ENCODE measurements at places on chromosomes 12 and 14. TPM values are rescaled to one million over a fixed set of nuclear protein-coding genes. Genes with fewer than 3 reads are reported as not detected.

DNA sequence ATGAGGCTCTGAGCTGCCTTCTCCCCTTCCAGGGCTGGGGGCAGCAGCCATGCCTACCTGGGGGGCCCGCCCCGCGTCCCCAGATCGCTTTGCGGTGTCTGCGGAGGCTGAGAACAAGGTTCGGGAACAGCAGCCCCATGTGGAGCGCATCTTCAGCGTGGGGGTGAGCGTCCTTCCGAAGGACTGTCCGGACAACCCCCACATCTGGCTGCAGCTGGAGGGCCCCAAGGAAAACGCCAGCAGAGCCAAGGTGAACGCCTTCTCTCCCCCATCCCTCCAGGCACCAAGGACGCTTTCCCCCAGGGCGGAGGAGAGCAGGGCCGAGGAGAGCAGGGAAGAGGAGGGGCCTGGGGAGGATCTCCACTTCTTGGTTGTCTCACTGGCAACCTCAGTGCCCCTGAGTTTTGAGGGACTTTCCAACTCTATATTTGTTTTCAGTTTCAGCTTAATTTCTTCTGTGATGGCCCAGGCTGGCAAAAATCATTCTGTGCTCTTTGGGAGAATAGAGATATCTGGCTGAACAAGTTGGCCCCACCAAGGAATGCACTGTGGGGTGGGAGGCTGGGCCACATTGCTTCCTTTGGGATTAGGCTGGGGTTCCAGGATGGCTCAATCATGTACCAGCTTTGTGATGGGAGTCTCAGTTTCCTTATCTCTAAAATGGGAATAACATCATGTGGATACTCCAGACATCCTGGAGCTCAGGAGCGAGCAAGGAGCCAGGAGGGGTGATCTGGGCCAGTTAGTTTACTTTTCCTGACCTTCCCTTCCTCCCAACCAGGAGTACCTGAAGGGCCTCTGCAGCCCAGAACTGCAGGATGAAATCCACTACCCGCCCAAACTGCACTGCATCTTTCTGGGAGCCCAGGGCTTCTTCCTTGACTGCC lies 1.2 kb downstream of the KHNYN start:
- H3K27ac ChIP-seq = peak overlapping the region; percentile 96
- H3K36me3 ChIP-seq = peaks cover 15% of the 10 kb centered on the region
- H3K27me3 ChIP-seq = no peaks in the 10 kb centered on the region
- peaks cover 51% of the 10 kb centered on the region for H3K4me1 ChIP-seq
- peak overlapping the region; percentile 82 for H3K4me3 ChIP-seq

The METTL3 gene
- total RNA-seq = 58.9 TPM

- no peaks in the 10 kb centered on the region for H3K36me3 ChIP-seq
- no peak for DNase-seq
Measured at GRCh38 chr14:54369343-54369742, 27.5 kb upstream of the CDKN3 start.

The PTCSC3 gene
- not detected for total RNA-seq

- H3K36me3 ChIP-seq = no peaks in the 10 kb centered on the region
- H3K27me3 ChIP-seq = peaks cover 42% of the 10 kb centered on the region
- H3K27ac ChIP-seq = no peak overlapping the region
- DNase-seq = no peak
- H3K4me1 ChIP-seq = peaks cover 8% of the 10 kb centered on the region
Measured at GRCh38 chr12:51841727-51842126, 6.8 kb downstream of the FIGNL2 start.

DNA sequence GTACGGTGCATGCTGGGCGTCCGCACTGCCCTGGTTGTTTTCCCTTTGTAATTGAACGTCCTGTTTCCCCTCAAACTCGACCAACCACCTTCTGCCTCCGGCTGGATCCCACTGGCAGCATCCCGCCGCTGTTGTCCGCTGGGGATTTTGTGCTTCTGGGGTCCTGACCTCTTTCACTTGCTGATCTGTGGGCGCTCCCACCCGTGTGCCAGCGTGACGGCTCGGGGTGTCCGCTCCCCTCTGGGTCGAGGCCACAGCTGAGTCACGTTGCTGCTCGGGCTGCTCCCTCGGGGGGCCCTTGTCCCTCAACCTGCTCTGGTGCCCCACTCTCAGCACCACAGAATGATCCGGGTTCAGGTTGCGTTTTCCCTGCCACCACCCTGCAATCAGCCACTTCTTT lies 8.0 kb downstream of the PGAM5 start:
- peaks cover 27% of the 10 kb centered on the region for H3K36me3 ChIP-seq
- no peak overlapping the region for H3K27ac ChIP-seq
- DNase-seq = no peak

- no peak overlapping the region for H3K4me3 ChIP-seq
- H3K27ac ChIP-seq = no peak overlapping the region
- H3K36me3 ChIP-seq = no peaks in the 10 kb centered on the region
- H3K27me3 ChIP-seq = no peaks in the 10 kb centered on the region
Measured at GRCh38 chr14:41285186-41285748, 321.4 kb upstream of the LRFN5 start.

GRCh38 chr14:69879175-69880043 lies at the start of gene SMOC1:
SMOC1 (plus strand) TSS chr14:69879416; CDS start chr14:69879679, 263 bp downstream.
- no peaks in the 10 kb centered on the region for H3K4me1 ChIP-seq
- no peaks in the 10 kb centered on the region for H3K36me3 ChIP-seq
- DNase-seq = no peak

DNA sequence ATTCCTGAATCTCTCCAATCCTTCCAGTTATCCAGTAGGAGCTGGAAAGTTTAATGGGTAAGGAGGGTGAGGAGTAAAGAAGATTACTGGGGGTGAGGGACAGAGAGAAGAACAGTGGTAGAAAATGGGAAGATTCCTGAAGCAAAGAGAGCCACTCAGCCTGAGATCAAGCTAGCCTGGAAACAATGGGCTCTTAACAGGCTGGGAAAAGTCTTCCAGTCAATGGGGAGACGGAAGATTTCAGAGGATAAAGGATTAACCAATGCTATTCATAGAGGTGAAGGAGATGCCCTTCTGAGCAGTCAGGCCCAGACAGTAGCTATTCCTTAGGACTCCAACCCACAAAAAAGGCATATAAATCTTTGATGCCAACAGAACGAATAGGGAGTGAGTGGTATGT lies 14.8 kb downstream of the GDF11 start:
- H3K27ac ChIP-seq = no peak overlapping the region
- DNase-seq = no peak

The PLEKHD1 gene
- total RNA-seq = not detected

GRCh38 chr14:48973151-48973550 lies 613.0 kb downstream of the RPS29 start:
- no peak for DNase-seq
- no peaks in the 10 kb centered on the region for H3K4me1 ChIP-seq
- H3K4me3 ChIP-seq = no peak overlapping the region
- H3K36me3 ChIP-seq = no peaks in the 10 kb centered on the region
- H3K27ac ChIP-seq = no peak overlapping the region

GRCh38 chr12:26848156-26848825 lies 15.3 kb upstream of the ITPR2 start:
- DNase-seq = no peak
- H3K4me1 ChIP-seq = no peaks in the 10 kb centered on the region
- no peaks in the 10 kb centered on the region for H3K36me3 ChIP-seq

DNA sequence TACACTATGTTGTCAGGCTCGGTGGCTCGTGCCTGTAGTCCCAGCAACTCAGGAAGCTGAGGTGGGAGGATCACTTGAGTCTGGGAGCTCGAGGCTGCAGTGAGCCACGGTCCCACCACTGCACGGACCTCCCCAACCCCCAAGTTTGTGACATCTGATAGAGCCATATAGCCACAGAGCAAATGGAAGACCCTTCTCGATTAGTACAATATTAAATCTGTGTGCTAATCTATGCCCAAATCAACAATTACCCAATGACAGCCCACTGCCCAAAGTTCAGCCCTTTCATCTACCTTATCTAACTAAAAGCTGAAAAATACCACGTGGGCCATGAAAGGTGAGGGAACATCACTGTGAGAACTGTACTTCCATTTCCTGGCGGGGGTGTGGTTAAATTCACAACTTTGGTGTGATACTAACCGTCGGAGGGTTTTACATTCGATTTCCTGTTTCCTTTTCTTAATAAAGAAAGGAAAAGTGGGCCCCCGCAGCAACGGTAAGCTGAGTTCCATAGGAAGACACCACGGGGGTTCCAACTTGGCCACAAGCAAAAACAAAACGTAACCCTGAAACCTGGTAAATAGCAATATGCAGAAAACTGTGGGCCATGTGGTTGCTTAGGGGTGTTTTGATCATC lies 31.2 kb upstream of the FOS start:
- DNase-seq = peak; percentile 86
- H3K27ac ChIP-seq = peak overlapping the region; percentile 52

GRCh38 chr12:110421159-110421661 lies 17.7 kb upstream of the ANAPC7 start:
- no peak for DNase-seq
- H3K36me3 ChIP-seq = no peaks in the 10 kb centered on the region
- H3K27me3 ChIP-seq = no peaks in the 10 kb centered on the region
- no peak overlapping the region for H3K4me3 ChIP-seq
- no peak overlapping the region for H3K27ac ChIP-seq
- H3K4me1 ChIP-seq = no peaks in the 10 kb centered on the region

DNA sequence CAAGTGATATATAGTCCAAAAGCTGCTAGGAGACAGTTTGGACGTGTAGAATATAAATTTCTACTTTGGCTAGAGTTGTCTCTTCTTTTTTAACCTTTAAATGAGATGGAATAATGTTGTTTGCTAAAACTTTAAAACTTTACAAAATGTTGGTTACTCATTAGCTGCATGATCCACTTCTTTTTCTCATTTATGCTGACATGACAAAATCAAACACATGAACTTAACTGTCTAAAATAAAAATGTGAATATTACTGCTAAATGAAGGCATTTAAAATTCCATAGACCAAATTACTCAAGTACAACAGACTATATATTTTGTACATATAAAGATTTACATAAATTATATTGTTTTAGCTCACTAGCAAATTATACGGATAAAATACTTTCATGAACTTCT lies 135.9 kb upstream of the ABCD2 start:
- H3K27me3 ChIP-seq = no peaks in the 10 kb centered on the region
- DNase-seq = no peak
- H3K27ac ChIP-seq = no peak overlapping the region
- H3K4me3 ChIP-seq = no peak overlapping the region
- H3K4me1 ChIP-seq = no peaks in the 10 kb centered on the region
- no peaks in the 10 kb centered on the region for H3K36me3 ChIP-seq

DNA sequence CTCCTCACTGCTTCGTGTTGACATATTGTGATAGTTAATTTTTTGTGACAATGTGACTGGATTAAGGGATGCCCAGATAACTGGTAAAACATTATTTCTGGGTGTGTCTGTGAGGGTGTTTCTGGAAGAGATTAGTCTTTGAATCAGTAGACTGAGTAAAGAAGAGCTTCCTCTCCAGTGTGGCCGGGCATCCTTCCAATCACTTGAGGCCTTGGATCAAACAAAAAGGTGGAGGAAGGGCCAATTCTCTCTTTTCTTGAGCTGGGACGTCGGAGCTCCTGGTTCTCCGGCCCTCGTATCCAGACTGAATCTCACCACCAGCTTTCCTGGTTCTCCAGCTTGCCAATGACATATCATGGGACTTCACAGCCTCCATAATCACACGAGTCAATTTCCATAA lies 240.4 kb downstream of the CHST11 start:
- DNase-seq = no peak
- H3K4me3 ChIP-seq = no peak overlapping the region
- no peak overlapping the region for H3K27ac ChIP-seq

- peaks cover 19% of the 10 kb centered on the region for H3K36me3 ChIP-seq
- H3K4me3 ChIP-seq = no peak overlapping the region
- H3K27ac ChIP-seq = no peak overlapping the region
- no peak for DNase-seq
- no peaks in the 10 kb centered on the region for H3K4me1 ChIP-seq
Measured at GRCh38 chr12:1781772-1782171, 38.6 kb upstream of the LRTM2 start.

The CEP128 gene
- 17.1 TPM for total RNA-seq

GRCh38 chr14:67986131-67986841 lies 166.7 kb downstream of the RAD51B start:
- H3K4me1 ChIP-seq = no peaks in the 10 kb centered on the region
- H3K36me3 ChIP-seq = no peaks in the 10 kb centered on the region
- no peak overlapping the region for H3K27ac ChIP-seq
- DNase-seq = no peak
- H3K4me3 ChIP-seq = no peak overlapping the region
- H3K27me3 ChIP-seq = no peaks in the 10 kb centered on the region

The FLRT2 gene
- total RNA-seq = not detected

The EIF2S1 gene
- total RNA-seq = 338 TPM

- no peak overlapping the region for H3K27ac ChIP-seq
- no peak for DNase-seq
- H3K4me1 ChIP-seq = no peaks in the 10 kb centered on the region
- H3K4me3 ChIP-seq = no peak overlapping the region
- no peaks in the 10 kb centered on the region for H3K27me3 ChIP-seq
- H3K36me3 ChIP-seq = peaks cover 11% of the 10 kb centered on the region
Measured at GRCh38 chr12:51192284-51192671, 19.3 kb upstream of the TFCP2 start.

The VWF gene
- total RNA-seq = not detected

GRCh38 chr12:45828402-45828801 lies 98.9 kb downstream of the ARID2 start:
- no peak overlapping the region for H3K27ac ChIP-seq
- no peak overlapping the region for H3K4me3 ChIP-seq
- no peaks in the 10 kb centered on the region for H3K4me1 ChIP-seq

DNA sequence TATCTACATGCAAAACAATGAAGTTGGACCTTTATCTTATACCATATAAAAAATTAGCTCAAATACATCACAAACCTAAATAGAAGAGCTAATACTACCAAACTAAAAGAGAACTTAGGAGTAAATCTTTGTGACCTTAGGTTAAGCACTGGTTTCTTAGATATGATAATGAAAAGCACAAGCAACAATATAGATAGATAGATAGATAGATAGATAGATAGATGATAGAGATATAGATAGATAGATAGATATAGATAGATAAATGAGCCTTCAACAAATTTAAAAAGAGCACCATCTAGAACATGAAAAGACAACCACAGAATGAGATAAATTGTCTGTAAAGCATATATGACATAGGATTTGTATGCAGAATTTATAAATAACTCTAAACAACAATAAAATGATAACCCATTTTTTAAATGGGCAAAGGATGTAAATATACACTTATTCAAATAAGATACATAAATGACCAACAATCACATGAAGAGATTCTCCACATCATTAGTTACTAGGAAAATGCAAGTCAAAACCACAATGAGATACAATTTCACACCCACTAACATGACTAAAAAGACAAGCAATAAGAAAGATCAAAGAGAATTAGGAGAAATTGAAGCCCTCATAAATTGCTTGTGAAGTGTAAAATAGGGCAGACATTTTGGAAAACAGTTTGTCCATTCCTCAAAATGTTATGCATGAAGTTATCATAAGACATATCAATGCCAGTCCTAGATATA lies 293.7 kb downstream of the BTG1 start:
- H3K27me3 ChIP-seq = no peaks in the 10 kb centered on the region
- H3K4me1 ChIP-seq = peaks cover 9% of the 10 kb centered on the region
- H3K27ac ChIP-seq = no peak overlapping the region
- no peak overlapping the region for H3K4me3 ChIP-seq
- DNase-seq = no peak

DNA sequence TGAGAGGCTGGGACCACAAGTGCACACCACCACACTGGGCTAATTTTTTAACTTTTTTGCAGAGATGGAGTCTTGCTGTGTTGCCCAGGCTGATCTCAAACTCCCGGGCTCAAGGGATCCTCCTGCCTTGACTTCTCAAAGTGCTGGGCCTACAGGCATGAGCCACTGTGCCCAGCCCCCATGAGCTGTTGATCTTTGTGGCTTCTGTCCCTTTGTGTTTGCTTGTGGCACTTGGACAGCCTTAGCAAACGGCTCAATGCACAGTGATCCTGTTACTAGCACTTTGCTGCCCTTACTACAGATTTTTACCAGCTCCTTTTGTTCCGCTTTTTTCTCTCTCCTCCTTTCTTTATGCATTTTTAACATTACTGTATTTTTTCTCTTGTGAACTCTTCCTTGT lies 25.3 kb upstream of the EVL start:
- no peak overlapping the region for H3K4me3 ChIP-seq
- H3K36me3 ChIP-seq = no peaks in the 10 kb centered on the region
- H3K4me1 ChIP-seq = no peaks in the 10 kb centered on the region
- H3K27ac ChIP-seq = no peak overlapping the region
- no peak for DNase-seq

Data from CD8-positive, alpha-beta memory T cell (primary cell).